Stimulated activated CD4-positive, alpha-beta T cell treated with anti-CD3 and anti-CD28 coated beads, Interleukin-1b, Interleukin-23, amount 100 ng/mL, for 1 hour (primary cell): ENCODE measurements at places on chromosomes 12 and 14.

GRCh38 chr14:37480446-37481290 lies 114.4 kb downstream of the FOXA1 start:
- no peak for DNase-seq

- no peak for DNase-seq
Observed at GRCh38 chr14:27730204-27730603, 1036.4 kb upstream of the FOXG1 start.

GRCh38 chr14:31968107-31968810 lies 108.8 kb upstream of the ARHGAP5 start:
- no peak for DNase-seq

- no peak for DNase-seq
Observed at GRCh38 chr12:57235017-57235727, 5.7 kb downstream of the SHMT2 start.

- DNase-seq = no peak
Observed at GRCh38 chr12:114764510-114764909, 80.5 kb upstream of the TBX3 start.

GRCh38 chr12:96219700-96220206 lies 25.6 kb downstream of the ELK3 start:
- DNase-seq = no peak

DNA sequence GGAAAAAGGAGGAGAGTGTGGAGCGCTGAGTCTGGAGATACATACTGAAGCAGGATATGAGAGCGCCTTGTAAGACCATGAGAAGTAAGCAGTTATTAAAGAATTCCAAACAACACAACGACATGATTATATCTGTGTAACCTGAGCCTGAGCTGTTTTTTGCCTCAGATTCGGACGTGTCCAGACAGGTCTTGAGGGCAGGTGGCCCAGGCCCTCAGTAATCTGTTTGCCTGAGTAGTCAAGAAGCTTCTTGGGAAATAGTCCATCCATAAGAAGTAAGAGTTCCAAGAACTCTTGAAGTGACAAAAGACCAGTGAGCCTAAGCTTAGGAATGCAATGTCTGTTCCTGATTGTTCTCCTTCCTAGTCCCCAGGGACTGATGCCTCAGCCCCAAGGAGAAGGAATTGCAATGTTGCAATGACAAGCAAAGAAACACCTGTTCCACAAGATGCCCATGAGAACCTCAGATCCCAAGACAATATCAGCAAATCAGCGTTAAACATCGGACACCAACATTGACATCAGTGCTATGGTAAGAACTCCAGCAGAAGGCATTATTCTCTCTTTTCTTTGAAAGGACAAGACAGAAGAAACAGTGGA lies 34.7 kb upstream of the ADAMTS20 start:
- DNase-seq = no peak

DNA sequence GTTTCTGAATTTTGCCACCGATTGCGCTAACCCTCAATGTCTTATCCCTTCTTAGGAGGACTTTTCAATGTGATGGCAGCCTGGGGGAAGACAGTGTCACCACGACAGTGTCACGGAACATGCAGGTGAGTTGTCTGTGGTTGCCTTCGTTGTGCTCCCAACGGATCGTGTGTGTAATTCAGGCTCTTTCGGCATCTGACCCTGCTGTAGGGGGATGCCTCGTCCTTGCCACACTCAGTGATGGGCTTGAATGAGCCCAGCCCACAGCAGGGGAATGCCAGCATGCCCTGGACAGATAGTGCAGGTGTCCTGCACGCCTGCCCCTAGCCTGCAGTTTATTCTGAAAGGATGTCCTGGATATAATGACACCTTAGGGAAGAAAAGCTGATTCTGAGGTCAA lies 123.8 kb upstream of the RTL1 start:
- DNase-seq = no peak
